ENCODE measurements at places on chromosomes 3 and 15.

DNA sequence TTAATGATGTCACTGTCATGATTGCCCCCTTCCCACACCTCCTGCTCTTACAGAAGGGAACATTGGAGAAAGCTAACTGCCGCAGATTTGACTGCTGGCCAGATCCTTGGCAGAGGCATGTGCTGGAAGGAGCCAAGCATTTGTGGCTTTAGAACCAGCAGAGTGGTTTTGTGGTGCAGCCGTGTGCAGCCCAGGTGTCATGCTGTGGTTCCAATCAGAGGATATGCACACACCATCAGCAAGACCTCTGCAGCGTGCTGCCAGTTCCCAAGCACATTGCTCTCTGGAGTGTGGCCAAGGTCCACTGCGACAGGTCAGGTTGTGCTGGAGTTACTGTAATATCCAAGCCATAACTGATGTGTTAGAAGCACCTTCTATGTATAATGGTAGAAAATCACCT, 61.6 kb downstream of the OTOL1 start:
- DNase-seq = no peak

- peak; percentile 92 for DNase-seq
Observed at GRCh38 chr3:122793568-122794416, at the start of gene HSPBAP1. TSS of gene HSPBAP1 (minus strand) at chr3:122793831. CDS start at chr3:122793680, 151 bp downstream.

GRCh38 chr3:145578471-145578870, 582.5 kb downstream of the PLOD2 start:
- no peak for DNase-seq

DNA sequence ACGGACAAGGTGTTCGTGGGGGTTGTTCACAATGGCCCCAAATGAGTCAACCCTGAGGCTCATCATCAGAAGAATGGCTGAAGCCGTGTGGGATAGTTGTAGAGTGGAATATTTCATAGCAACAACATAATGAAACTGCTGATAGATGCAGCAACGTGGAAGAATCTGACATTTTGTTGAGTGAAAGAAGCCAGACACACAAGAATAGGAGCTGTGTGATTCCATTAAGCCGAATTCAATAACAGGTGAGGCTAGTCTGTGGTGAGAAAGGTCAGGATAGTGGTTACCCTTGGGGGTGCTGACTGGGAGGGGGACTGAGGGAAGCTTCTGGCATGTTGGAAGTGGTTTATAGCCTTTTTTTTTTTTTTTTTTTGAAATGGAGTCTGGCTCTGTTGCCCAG, 144.0 kb downstream of the SMAD6 start:
- DNase-seq = no peak

GRCh38 chr3:141784531-141784930, 21.3 kb downstream of the GRK7 start:
- DNase-seq = no peak

DNA sequence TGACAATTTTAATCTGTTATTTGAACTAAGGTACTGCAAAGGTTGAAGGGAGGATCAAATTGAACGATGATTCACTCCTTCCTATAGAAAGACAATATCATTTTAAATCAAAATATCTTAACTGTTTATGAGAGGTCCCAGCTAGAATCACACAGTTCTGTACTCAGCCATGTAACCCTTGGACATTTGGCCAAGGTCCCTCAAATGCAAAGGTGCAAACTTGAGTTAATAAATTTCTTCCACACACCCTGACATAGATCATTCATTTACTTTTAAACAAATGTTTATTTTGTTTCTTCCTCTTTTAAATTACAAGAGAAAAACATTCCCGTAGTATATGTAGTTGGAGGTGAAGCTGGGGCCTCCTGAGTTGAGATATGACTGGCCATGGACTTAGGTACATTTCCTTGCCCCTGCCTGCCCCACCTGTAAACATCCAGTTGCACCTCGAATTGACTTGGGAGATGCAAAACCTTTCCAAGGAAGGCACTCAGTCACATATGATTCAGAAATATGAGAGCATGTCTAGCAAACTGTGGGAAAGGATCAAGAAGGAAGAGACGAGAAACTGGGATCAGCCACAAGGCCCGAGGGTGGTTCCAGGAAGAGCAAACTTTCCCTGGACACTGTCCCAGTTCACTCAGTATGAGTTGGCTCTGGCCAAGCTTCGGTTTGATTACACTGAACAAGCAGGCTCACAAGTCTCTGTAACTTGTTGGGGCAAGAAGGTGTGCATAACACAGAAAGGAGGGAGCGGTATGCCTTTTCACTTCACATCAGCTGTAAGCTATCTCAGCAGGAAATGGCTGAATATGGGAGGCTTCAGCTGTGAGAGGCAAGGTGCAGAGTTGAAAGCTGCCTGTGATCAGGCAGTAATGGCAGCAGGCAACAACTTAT, 6.7 kb downstream of the TNFSF10 start:
- no peak for DNase-seq

DNA sequence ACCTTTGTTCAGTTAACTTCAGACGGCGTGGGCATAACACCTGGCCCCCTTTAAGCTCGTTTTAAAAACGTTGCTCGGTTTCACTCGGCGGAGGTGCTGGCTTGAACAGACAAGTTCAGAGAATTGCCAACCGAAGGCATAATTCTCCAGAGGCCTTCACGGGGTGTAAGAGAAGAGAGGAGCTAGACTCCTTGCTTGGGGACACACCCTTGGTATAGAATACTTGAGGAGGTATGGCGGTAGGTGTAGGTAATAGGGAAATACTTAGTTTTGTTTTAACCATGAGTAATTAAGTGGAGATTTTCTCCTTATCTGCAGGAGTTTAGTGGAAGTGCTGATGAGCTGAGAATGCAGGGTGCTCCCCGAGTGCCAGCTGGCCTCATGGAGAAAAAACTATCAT, 921 bp downstream of the FBXL2 start:
- no peak for DNase-seq

- no peak for DNase-seq
Observed at GRCh38 chr15:65418596-65418995, 4.2 kb downstream of the IGDCC4 start.

DNA sequence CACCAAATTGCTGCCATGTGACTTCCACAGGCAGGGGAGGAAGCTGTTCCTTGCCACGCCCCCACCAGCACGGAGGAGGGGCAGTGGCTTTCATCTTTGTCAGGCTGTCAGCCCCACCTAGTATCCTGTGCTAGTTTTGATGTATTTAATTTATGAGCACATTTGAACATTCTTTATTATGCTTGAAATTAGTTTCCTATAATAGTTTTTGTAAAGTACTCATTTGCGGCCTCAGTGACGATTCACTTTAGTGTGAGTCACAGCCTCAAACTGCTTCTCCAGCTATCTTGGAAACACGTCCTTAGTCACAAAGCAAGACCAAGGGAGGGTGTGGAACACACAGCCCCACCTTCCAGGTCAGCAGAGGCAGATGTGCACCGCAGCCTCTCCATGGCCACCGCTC, 239.9 kb upstream of the ATP10A start:
- DNase-seq = no peak

GRCh38 chr3:188343894-188344293, 189.9 kb downstream of the LPP start:
- no peak for DNase-seq

DNA sequence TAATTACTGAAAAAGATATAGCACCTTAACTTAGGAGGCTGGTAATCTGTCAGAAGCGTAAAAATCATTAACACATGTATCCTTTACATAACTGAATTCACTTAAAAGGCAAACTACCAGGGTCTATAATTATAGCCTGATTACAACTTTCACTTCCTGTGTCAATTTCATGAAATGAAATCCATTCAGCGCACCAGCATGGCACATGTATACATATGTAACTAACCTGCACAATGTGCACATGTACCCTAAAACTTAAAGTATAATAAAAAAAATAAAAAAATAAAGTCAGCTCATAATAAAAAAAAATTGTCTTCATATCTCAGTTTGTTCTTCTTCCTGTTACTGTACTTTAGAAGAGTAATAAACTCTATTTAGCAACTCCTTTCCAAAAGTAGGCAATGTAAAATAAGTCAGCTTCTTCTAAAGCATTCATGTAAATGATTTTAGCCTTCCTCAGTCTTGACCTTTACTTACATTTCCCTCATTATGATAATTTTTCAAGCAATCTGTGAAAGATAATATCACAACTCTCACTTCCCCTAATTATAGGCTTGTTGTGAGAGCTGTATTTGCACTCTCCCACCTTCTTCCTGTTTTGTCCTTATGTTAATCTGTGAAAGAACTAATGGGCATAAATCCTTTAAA, 50.1 kb downstream of the KBTBD8 start:
- no peak for DNase-seq

GRCh38 chr3:168544097-168544957, 448.6 kb upstream of the GOLIM4 start:
- no peak for DNase-seq

DNA sequence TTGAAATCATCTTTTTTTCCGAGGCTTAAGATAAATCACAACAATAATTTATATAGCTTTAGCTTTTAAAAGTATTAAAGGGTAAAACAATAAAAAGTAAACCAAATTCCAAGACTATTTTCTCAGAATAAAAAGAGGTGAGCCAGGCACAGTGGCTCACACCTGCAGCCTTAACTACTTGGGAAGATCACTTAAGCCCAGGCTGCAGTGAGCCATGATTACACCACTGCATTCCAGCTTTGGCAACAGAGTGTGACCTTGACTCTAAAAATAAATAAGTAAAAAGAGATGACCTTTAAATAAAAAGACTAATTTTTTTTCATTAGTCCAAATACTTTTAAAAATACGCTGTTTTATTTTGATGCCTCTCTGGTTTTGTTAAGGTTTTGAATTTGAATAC, 54.4 kb downstream of the C3orf80 start:
- DNase-seq = no peak

DNA sequence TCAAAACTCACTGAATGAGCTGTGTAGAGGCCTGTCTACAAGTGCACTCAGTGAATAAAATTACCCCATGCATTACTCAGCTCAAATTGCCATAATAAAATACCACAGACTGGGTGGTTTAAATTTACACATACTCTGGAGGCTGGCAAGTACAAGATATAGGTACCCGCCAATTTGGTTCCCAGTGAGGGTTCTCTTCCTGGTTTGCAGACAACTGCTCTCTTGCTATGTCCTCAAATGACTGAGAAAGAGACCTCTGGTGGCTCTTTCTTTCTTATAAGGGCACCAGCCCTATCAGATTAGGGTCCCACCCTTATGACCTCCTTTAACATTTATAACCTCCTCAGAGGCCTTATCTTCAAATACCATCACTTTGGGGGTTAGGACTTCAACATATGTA, 237.0 kb downstream of the CPNE4 start:
- no peak for DNase-seq

GRCh38 chr15:79952329-79952728, 18.7 kb downstream of the BCL2A1 start:
- DNase-seq = no peak

DNA sequence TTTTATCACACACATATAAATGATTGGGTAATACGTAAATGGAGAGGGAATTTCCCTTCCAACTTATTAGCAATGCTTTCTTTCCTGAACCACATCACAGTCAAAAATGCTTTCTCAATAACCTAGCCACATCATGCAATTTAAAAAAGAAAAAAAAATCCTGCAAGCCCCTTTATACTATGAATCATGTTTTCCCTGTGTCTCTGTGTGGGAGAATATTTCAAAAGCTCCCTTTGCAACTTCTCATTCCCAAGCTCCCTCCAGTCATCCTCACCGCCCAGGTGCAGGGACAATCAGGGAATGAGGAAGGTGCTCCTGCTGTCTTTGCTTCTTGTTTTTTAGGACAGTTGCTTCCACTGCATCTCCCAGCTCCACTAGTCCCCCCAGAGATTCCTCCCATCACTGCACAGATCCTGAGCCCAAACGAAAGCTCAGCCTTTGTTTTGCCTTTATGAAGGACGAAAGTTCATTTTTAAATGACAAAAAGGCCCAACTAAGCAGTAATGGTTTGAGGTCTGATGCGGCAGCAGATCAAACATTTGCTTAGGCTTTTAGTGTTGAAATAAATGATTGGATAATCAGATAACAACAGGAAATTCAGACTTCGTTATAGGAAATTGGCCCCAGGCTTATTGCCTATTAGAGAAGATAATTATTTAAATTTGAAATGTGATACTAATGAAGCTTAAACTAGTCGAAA, 47.8 kb upstream of the ADGRG7 start:
- DNase-seq = no peak

DNA sequence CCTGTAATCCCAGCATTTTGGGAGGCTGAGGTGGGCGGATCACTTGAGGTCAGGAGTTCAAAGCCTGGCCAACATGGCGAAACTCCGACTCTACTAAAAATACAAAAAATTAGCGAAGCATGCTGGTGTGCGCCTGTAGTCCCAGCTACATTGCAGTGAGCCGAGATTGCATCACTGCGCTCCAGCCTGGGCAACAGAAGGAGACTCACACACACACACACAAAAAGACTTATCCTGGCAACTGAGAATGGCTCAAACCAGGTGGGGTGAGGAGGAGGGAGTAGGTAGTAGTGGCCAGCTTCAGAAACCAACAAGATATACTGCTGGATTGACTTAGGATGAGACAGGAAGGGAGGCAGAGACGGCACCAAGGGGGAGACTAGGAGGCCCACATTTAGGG, 53.4 kb upstream of the APEH start:
- no peak for DNase-seq

GRCh38 chr3:42829628-42830436, 20.6 kb downstream of the ACKR2 start:
- DNase-seq = no peak

DNA sequence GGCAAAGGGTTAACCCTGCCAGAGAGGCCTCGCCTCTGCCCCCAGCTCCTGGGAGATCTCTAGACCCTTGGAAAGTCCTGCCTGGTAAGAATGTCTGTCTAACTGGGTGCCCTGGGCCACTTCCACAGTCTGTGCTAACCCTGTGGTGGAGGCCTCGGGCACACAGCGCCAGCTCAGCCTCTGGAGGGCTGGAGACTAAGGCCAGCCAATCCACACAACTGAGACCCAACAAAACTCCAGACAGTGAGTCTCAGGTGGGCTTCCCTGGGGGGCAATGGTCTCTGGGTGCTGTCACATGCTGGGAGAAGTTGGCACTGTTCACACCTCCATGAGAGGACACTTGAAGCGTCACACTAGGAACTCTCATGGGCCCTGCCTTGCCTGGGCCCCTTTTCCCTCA, 19.5 kb downstream of the ZXDC start:
- DNase-seq = no peak

- DNase-seq = no peak
Observed at GRCh38 chr3:156356537-156357363, 198.2 kb downstream of the SSR3 start.

DNA sequence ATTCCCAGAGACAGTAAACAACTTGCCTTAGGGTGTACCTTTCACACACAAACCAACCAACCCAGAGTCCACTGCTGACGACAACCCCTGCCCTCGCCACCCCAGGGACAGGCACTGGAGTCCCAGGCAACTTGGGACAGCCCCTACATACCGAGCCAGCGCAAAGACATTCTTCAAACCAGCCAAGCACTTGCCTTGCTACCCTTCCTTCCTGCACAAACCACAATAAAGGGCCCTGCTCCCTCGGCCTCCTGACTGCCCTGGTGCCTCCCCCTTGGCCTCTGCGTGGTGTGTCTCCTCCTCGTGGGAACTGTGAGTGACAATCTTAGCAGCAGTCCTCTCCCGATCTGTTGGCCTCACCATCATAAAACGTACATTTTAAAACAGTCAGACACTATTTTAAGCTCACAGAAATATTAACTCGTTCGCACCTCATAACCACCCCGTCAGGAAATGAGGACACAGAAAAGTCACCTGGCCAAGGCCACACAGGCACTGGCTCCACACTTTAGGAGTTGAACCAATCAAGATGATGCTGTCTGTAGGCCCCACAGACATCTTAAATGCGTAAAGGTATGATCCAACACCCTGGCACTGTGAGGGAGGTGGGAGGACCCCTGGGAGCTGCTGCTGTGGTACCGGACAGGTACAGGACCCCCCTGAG, 113.8 kb downstream of the ADCY5 start:
- DNase-seq = no peak

GRCh38 chr3:63279005-63279841, 1.1 kb downstream of the SYNPR start:
- no peak for DNase-seq

GRCh38 chr3:28042095-28042635, 199.3 kb upstream of the CMC1 start:
- no peak for DNase-seq
